ENCODE measurements at places on chromosomes 4 and X. TPM values are rescaled to one million over a fixed set of nuclear protein-coding genes. Genes with fewer than 3 reads are reported as not detected.

Gene ANK2
- 35.1 TPM for total RNA-seq

Gene PPARGC1A
- total RNA-seq, result 9.5 TPM

Gene MGAT4D
- total RNA-seq, result not detected

Gene CD99
- total RNA-seq, result 195 TPM

Gene PLP1
- not detected for total RNA-seq

Gene EFNB1
- 28.8 TPM for total RNA-seq

Gene ATP1B4
- total RNA-seq, result not detected

Gene GPR34
- total RNA-seq, result not detected

Gene FAM9C
- total RNA-seq, result under 0.01 TPM

Gene MAGEB10
- not detected for total RNA-seq

Gene AKAP14
- not detected for total RNA-seq

Gene FAT1
- 0.60 TPM for total RNA-seq
